ENCODE measurements at places on chromosomes 3 and 15.

DNA sequence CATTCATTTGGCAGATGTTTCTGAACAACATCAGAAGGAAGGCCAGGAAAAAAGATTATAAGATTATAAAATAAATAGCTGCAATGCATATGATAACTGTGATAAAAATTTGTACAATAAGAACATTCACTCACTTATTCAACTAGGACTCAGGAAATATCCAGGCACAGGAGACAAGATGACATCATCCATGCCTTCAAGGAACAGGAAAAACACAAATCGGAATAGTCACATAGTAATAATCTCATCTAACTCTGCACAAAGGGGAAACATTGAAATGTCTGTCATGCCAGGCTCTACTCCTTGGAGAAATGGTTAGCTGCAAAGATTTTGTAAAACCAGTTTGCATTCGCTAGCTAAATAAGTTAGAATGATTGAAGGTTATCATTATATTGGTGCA, 233.5 kb upstream of the AGTR1 start:
- no peak for DNase-seq

DNA sequence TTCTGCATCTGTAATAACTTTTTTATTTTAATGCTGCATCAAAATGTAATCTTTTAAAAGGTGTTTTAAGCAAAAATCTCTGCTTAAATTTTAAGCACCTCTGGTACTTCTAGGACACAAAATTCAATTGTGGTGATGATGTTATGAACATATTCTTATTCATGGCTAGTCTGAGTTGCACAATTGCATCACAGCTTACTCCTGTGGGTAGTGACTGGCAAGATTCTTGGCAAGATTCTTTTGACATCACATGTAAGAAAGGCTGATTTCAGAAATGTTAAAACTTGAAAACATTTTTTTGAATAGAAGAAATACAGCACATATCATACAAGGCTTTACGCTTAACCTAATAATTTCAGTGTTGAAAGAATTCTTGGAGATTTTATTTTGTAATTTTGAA, 35.7 kb downstream of the IQCH start:
- no peak for DNase-seq

DNA sequence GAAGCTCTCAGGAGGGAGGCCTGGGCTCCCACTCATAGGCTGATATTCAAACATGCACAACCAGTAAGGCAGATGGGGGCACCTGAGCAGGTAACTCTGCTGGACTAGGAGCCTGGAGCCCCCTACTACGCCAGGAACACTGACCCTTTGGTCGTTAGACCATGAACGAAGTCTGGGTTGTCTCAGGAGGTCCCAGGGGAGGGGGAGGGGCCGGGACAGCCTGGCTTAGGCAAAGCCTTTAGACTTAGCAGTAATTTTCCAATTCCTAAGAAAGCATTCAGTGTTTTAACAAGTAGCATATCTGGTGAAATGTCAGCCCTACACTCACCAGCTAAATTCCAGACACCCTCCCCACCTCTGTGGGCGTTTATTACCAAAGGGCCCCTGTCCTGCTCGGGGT, 67.4 kb upstream of the ST8SIA2 start:
- DNase-seq = no peak

DNA sequence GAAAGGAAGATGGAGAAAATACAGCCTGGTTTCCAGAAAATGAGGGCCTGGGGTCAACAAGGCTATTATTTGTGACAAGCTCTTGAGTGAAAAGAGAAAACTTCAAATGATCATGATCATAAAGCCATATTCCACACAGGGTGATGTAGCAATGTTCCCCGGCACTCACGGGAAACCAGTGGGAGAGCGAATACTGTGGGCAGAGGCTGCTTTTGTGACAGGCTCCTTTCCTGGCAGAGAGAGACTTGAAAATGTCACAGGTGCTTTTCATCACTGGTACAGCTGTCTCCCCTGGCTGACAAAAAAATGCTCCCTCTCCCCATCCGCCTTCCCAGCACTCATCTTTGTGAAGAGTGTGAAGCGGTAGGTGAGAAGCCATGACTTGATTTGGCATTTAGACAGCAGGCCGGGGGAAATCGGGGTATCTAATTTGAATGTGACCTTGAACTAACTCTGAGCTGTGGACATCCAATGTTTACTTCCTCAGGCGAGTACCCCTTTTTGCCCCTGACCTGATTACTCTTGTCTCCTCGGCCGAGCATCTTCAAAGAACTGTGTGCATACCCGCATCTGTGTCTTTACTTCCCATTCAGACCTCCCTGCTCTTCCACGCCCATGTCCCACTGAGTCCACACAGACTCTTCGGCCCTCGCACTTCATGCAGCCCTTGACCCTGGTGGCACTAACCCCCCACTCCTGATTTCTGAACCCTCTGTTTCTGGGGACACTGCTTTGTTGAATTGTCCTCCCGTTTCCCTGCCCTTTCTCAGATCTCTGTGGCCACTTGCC, 23.2 kb downstream of the CA12 start:
- DNase-seq = no peak

- DNase-seq = peak; percentile 49
Measured at GRCh38 chr3:39990532-39990931, 181.1 kb downstream of the MYRIP start.

DNA sequence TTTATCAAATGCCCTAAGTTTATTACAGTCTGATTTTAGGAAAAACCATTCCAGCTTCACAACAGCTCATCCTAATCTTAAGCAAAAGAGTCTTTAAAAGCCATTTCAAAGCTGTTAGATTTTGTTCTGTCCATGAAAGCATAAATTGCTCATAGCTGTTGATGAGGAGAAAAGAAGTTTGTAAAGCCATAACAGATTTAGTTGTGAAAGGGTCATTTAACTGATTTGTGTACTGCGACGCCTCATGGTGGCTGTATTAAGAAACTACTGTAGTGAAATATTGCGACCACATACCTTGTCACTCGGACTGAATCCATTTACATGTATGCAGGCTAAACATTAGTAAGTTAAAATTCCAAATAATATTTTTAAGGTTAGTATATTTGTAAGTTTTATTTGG, 20.9 kb downstream of the BBX start:
- DNase-seq = no peak

GRCh38 chr3:128471720-128472119, 5.0 kb upstream of the DNAJB8 start:
- no peak for DNase-seq

- DNase-seq = no peak
Measured at GRCh38 chr3:113601240-113601639, 68.9 kb downstream of the SIDT1 start.

DNA sequence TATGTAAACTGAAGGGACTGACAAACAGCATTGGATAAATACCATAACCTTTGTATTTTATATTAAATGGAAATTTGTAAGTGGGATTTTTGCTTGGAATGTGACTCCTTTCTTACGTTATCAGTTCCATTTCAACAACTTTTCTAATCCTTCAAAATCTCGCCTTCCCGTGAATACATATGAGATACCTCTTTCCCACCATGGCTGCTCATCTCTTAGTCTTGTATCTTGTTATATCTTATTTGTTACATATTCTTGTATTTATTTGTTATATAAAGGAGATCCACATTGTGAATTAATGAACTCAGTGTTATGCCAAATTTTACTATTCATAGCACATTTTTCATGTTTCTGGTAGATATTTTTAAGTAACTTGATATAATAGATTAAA, 623.7 kb downstream of the MCTP2 start:
- DNase-seq = no peak

GRCh38 chr15:85748176-85748575, 46.5 kb downstream of the KLHL25 start:
- no peak for DNase-seq

DNA sequence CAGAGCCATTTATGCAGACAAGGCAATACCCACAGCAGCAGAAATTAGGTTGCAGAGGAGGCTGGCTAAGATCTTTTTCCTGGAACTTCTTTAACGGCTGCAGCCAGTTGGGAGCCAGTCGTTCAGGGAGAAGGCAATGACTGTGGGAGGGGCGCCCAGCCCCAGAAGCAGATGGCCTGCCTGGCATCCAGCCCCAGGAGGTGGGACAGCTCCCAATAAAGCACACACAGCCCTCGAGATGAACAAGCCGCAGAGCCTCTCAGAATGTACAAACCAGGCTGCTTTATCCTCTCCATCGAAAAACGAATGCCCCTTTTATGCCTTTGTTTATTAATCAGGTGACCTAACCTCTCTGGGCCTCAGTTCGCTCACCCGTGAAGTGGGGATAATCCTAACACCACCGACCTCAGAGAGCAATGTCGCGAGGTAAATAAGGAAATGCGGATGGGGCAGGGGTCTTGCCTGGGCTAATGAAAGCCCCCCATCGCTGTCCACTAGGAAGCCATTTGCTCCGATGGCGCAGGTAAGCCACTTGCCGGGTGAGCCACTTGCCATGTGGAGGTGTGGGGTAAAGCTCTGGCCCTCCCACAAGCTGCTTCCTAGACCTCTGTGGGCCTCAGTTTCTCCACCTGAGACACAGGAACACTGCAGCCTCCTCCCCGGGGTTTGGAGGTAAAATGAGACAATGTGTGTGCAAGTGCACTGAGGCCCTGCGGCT, 35.8 kb downstream of the MGLL start:
- no peak for DNase-seq

DNA sequence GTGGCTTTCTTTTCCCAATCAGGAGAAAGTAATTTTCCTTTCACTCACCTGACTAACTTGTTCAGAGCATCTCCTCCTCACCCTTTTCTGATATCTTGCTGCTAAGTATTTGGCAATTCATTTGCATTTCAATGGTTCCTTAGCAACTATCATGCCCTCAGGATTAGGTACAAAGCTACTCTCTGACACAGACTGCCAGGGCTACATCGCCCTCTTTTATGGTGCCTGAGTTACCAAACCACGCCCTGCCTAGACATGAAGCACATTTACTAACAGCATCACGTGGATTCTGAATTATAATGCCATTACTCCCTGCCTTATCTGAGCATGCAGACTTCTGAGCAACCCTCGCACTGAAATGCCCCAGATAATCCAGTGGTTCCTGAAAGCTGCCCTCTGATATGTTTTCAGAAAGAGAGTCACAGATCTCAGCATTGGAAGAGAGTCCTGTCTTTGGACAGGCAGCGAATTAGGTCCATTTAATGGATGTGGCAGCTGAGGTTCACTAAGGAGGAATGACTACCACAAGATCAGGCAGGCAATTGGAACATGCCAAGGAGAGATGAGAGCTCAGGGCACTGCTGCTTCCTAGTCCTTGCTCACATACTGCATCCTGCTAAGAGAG, 14.5 kb downstream of the EPHB1 start:
- DNase-seq = no peak

DNA sequence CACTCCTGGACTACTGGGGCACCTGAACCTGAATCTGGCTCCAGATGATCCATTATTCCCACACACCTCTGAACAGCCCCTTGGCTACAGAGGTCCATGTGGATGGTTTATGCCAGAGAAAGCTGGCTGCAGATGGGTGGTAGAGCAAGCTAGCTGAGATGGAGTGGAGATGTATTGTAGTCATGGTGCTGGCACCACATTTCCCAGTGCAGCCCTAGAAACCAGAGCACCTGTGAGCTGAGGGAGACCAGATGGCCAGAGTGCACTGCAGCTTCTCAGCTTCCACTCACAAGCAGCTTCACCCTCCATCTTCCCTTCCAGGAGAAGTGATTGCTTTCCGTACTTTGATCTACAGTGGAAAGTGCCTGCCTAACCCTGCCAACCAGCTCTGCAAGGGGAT, 29.9 kb downstream of the RBP1 start:
- DNase-seq = no peak

DNA sequence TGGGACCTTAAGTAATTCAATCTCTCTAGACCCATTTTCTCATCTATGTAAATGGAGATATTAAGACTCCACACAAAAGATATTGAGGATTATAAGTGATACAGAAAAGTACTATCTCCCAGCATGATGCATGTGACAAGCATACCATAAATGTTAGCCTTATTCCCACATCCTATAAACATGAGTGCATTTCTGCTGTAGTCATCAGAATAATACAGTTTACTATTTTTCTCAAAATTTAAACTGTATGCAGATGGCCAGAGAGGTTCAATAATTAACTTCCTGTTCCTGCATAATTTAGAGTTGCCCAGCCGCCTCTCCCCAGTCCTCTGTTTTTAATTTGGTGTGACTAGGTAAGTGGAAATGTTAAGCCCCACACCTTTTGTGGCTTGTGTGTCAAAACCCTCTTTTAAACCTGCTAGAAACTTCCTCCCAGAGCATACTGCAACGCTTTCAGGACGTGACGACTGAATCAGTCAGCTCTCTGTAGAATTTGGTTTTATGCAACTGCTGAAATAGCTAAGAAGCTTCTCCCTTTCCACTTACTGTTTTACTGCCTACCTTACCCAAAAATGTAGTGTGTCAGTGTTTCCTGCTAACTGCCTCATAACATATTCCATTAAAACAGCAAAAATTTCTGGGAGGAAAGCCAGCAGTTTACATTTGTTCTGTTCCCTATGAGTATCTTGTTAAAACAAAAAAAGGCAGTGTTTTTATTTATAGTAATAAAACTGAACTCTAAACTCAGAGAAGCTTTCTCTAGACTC, 1037.9 kb downstream of the EPHA3 start:
- no peak for DNase-seq

- DNase-seq = no peak
Measured at GRCh38 chr3:129958755-129959154, 15.8 kb upstream of the TRH start.

DNA sequence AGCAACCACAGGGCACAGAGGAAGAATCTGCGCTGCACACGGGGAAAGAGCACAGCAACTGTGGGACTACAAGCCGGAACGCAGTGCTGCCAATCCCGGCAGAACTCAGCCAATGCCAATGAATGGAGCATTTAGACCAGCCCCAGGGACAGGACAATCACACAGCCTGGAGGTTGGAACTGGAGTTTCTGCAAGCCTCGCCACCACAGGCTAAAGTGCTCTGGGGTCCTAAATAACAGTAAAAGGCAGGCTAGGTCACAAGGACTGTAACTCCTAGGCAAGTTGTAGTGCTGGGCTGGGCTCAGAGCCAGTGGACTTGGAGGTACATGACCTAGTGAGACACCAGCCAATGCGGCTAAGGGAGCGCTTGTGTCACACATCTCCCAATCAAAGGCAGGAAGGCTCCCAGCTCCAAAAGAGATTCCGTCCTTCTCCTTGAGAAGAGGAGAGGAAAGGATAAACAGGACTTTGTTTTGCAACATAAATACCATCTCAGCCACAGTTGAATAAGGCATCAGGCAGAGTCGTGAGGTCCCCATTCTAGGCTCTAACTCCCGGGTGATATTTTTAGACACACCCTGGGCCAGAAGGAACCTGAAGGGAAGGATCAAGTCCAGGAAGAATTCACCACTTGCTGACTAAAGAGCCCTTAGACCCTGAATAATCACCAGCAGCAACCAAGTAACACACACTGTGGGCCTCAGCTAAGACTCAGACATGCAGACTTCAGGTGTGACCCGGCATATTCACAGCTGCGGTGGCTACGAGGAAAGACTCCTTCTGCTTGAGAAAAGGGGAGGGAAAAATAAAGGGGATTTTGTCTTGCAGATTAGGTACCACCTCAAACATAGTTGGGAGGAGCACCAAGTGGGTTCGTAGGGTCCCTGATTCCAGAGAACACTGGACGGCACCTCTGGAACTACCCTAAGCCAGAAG, 85.5 kb upstream of the XXYLT1 start:
- no peak for DNase-seq
